Immature natural killer cell (primary cell): ENCODE measurements at places on chromosomes 4 and X.
A peak's percentile ranks its signal among the peaks of the same experiment; 100 is the strongest.

GRCh38 chr4:39754309-39754708, 56.4 kb downstream of the UBE2K start:
- no peak for DNase-seq

- no peak for DNase-seq
Measured at GRCh38 chrX:104641176-104641575, 75.2 kb downstream of the IL1RAPL2 start.

DNA sequence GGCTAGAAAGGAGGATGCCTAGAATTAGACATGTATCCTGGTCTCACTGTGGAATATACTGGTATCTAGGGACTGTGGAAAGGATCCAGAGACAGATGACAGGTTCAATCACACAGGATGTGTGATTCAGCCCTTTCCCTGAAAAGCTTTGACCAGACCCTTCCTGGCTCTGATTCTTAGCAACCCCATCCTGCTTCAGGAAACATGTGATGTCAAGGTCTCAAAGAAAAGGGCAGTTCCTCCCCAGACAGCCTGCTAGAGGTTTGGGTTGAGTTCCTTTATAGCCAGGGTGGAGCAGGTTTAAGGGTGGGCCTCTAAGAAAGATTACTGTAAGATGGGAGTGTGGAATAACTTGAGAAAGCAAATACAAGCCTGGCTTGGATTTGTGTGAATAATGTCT, 3.0 kb downstream of the BMP15 start:
- no peak for DNase-seq

GRCh38 chr4:156298230-156298629, 344.6 kb upstream of the CTSO start:
- DNase-seq: no peak

- no peak for DNase-seq
Measured at GRCh38 chr4:107818301-107818910, 6.3 kb upstream of the SGMS2 start.

GRCh38 chrX:107448998-107449835, at the start of gene FRMPD3:
TSS of gene FRMPD3 (plus strand) at chrX:107449652. CDS start at chrX:107526589, 76,937 bp downstream.
- DNase-seq: peak; percentile 38

- no peak for DNase-seq
Measured at GRCh38 chr4:31408121-31408520, 688.0 kb downstream of the PCDH7 start.

GRCh38 chr4:95051702-95052020, 293.9 kb downstream of the BMPR1B start:
- no peak for DNase-seq

GRCh38 chrX:40806513-40807220, 71.3 kb upstream of the MED14 start:
- no peak for DNase-seq
